ENCODE measurements at places on chromosomes 2 and 18.

GRCh38 chr18:36595046-36595817 is 233.6 kb downstream of the TPGS2 start:
- DNase-seq: no peak

- DNase-seq: no peak
Measured at GRCh38 chr2:196131384-196131937, 39.9 kb downstream of the STK17B start.

- no peak for DNase-seq
Measured at GRCh38 chr2:50263728-50264127, 768.2 kb downstream of the NRXN1 start.

GRCh38 chr2:28766070-28766469 is 14.4 kb downstream of the PPP1CB start:
- DNase-seq: no peak

- no peak for DNase-seq
Measured at GRCh38 chr18:7174344-7175095, 56.4 kb upstream of the LRRC30 start.

- DNase-seq: no peak
Measured at GRCh38 chr18:9993521-9994025, 79.8 kb downstream of the VAPA start.

GRCh38 chr2:208711598-208711997 is 305.0 kb downstream of the PTH2R start:
- DNase-seq: no peak

GRCh38 chr2:121897335-121897970 is 142.0 kb downstream of the TSN start:
- peak; percentile 34 for DNase-seq

DNA sequence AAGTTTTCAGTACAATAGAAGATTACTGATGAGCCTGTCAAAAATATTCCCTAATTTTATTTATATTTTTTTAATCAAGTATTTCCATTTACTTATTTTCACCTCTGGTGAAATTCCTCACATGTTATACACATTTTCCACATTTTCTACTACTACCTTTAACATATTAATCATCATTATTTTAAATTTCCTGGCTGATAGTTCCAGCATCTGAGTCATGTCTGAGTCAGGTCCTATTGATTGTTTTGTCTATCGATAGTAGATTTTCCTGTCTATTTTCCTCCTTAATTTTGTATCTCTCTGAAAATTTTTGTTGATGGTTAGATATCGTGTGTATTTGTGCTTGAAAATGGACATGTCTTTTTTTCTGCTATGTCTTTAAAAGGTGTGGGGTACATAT is 211.8 kb upstream of the DSEL start:
- DNase-seq: no peak

- DNase-seq: no peak
Measured at GRCh38 chr18:54250846-54251261, 18.5 kb upstream of the POLI start.

GRCh38 chr2:70305531-70305930 is 3.7 kb upstream of the FAM136A start:
- no peak for DNase-seq

- no peak for DNase-seq
Measured at GRCh38 chr18:44508474-44508873, 172.2 kb upstream of the SETBP1 start.

DNA sequence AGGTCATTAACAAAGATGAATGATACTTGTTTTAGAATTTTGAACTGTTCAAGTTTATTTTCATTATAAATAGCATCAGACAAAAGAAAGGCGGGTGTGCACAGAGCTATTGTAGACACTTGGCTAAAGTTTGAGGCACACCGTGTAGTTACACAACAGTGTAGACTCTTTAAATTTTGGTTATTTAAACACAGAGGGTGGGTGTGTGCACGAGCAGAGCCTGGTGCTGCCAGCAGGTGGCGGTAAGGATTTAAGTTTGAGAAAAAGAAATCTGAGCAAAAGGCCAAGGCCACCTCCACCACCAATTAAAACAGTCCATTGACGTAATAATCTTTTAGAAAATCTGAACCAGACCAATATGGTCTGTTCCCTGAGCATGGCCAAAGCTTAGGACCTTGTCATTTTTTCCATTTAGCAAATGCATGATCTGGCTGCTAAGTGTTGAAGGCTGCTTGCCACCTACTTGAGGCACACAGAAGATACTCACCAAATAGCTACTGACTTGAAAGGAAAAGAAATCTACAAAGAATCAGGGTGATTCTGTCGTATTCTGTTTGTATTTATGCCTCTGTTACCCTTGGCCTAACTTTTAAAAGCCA is 14.3 kb downstream of the COPS7B start:
- no peak for DNase-seq

DNA sequence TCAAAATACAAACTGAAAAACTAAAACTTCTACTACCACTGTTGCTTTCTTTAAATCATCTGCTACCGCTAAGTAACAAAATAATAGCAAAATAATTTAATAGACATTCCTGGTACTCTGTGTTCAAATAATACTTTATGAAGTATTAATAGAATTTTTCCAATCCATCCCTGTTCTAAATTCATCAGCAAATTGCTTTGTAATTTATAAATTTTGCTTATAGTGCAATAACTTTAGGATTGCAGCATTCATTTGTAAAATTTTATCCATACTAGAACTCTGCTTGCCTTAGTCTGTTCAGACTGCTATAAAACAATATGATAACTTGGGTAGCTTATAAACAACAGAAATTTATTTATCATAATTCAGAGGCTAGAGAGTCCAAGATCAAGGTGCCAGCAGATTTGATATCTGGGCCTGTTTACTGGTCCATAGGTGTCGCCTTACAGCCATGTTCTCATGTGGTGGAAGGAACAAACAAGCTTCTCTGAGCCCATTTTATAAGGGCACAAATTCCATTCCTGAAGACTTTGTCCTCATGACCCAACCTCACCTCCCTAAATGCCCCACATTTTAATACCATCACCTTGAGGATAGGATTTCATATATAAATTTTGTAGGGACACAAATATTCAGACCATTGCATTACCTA is 415.1 kb upstream of the MAP2 start:
- no peak for DNase-seq

Data from SW 1271 (cell line).